Urothelium cell line (cell line): ENCODE measurements at places on chromosomes 16 and 17.

DNA sequence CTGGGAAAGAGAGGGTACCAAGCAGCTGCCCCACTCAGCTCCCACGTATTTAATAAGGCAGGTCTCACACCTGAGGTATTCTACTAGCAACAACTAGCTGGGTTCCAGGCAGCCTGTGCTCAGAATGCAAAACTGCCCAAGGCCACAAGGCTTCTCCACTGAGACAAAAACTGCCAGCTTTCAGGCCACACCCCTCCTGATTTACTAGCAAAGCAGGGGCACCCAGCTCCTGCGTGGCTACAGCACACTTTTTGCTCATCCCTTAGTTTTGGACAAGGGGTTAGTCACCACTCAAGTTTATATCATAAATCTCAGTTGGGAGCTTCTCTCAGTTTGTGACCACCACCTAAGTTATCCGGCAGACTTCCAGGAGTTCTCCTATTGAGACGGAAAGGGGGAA lies 494.6 kb downstream of the CDH11 start:
- DNase-seq = no peak

GRCh38 chr17:9054126-9054975 lies 33.0 kb downstream of the NTN1 start:
- no peak for DNase-seq

DNA sequence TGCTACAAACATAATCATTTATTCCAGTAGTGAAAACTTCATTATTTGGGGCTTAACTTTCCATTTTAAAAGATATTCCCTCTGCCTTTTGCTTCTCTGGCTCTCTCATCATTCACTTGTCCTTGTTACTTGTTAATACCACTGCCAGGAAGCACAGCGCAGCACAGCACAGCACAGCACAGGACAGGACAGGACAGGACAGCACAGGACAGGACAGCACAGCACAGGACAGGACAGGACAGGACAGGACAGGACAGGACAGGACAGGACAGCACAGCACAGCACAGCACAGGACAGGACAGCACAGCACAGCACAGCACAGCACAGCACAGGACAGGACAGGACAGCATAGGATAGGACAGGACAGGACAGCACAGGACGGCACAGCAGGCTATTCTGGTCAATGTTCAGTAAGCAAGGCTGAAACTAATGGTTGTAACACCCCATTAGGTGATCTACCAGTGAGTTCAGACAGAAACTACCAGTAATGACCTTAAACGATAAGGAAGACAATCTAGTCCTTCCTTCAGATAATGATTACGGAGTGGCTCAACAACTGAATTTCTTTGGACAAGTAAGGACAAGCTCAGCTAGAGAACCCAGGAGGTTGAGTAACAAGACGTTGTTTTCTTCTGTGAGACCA lies 31.9 kb downstream of the COG1 start:
- DNase-seq = no peak

DNA sequence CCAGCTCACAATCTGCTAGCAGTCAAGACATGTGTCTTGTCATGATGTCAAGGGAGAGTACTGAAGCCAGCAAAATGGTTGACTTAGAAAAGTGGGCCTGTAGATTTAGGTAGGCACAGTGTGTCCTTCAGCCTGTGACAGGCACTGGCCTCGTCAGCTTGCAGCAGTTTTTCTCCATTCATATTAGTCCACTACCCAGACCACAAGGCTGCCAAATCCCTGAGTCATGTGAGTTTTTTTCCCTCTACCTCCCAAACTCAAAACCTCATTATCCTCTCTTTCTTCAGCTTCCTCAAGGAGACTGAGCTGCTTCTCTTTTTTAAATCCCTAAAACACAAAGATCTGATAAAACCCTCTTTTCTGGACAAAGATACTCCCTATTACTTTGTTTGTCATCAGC lies 102.6 kb upstream of the HS3ST3A1 start:
- DNase-seq = peak; percentile 37

GRCh38 chr16:8798535-8799157 lies 1.0 kb downstream of the PMM2 start:
- DNase-seq = no peak

DNA sequence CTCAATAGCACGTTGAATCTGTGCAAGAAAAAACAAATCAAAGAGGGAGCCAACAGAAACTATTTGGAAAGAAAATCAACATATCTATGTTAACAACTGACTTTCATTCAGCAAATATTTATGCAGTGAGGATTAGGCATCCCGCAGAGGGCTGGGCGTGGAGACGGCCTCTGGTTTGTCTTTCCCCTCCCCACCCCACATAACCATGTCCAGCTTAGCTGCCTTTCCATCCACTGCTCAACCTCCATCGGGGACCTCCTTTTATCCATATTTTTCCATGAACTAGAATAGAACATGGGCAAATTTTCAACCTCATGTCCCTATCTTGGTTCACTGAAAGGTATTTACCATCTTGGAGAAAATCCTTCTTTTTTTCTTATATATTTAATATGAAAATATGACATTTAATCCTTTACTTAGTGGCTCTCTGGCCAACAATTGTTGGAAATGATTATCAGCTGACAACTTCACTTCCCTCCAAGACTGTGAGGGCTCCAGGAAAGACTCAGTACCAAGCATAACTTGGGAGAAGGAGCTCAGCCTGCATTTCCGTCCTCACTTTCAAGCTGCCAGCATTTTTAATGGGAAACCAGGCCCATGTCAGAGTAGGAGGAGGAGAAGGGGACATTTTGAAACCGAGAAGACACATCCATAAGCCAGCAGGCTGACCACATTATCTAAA lies 462.6 kb upstream of the MAF start:
- no peak for DNase-seq

- DNase-seq = peak; percentile 30
These were observed 102.8 kb downstream of the FOXL1 start for GRCh38 chr16:86681031-86681756.

DNA sequence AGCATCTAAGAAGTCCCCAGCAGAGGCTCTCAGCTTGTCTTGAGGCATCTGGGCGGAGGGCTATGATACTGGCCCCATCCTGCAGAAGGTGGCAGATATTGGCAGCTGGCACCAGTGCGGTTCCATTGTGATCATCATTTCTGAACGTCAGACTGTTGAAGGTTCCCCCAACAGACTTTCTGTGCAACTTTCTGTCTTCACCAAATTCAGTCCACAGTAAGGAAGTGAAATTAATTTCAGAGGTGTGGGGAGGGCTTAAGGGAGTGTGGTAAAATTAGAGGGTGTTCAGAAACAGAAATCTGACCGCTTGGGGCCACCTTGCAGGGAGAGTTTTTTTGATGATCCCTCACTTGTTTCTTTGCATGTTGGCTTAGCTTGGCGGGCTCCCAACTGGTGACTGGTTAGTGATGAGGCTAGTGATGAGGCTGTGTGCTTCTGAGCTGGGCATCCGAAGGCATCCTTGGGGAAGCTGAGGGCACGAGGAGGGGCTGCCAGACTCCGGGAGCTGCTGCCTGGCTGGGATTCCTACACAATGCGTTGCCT lies at the start of gene CIITA:
TSS of gene CIITA (plus strand) at position 404 of the 543 bp plus-strand sequence. CDS start at position 533, 129 bp downstream.
- DNase-seq = peak; percentile 67

GRCh38 chr16:2752850-2753732 lies 653 bp downstream of the SRRM2 start:
- DNase-seq = peak; percentile 91

GRCh38 chr16:49701789-49702494 lies 154.0 kb downstream of the ZNF423 start:
- DNase-seq = no peak

DNA sequence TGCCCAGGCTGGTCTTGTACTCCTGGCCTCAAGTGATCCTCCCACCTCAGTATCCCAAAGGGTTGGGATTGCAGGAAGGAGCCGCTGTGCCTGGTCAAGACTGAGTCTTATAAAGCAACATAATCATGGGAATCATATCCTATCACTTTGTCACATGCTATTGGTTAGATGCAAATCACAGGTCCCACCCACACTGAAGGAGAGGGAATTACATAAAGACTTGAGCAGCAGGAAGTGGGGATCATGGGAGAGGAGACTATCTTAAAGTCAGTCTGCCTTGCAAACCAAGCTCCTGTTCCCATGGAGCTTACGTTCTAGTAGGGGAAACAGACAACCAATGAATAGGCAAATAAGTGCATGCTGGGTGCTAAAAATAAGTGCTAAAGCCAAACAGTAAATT lies 28.3 kb upstream of the TENT4B start:
- DNase-seq = no peak

DNA sequence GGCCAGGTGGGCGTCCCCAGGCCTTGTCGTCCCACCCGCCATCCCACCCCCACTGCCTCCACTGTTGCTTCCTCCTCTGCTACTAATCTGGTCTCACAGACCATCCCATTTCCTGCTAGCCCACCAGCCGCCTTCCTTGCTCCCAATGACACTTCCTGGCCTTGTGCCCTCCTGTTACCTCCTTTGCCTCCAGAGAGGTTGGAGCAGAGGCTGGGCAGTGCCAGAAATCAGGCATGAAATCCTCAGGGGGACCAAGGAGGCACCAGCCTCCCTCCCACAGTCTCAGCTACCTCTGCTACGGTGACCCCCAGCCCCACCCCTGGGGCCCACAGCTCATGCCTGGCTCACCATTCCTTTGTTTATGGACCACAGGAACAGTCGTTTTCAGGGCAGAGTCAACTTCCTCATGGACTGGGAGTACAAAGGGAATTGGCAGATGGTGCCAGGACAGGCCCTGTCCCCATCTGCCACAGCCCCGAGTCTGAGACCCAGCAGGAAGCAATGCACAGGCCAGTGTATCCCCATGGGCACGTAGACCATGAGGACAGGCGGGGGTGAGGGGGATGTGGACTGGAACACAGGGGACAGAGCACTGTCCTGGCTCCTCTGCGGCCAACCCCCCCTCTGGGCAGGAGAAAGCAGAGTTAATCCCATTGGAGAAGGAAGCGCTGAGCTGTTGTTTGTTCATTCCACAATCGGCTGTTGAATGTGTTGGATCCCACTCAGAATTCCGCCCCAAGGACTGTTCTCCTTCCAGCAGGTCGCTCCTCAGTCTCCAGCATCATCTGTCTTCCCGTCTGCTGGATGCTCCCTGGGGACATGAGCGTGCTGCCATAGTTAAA lies 2.2 kb upstream of the CDH5 start:
- no peak for DNase-seq

- DNase-seq = peak; percentile 45
These were observed 10.3 kb upstream of the ZFHX3 start for GRCh38 chr16:73058221-73058615.

- no peak for DNase-seq
These were observed 35.5 kb upstream of the PHB1 start for GRCh38 chr17:49450181-49450580.

DNA sequence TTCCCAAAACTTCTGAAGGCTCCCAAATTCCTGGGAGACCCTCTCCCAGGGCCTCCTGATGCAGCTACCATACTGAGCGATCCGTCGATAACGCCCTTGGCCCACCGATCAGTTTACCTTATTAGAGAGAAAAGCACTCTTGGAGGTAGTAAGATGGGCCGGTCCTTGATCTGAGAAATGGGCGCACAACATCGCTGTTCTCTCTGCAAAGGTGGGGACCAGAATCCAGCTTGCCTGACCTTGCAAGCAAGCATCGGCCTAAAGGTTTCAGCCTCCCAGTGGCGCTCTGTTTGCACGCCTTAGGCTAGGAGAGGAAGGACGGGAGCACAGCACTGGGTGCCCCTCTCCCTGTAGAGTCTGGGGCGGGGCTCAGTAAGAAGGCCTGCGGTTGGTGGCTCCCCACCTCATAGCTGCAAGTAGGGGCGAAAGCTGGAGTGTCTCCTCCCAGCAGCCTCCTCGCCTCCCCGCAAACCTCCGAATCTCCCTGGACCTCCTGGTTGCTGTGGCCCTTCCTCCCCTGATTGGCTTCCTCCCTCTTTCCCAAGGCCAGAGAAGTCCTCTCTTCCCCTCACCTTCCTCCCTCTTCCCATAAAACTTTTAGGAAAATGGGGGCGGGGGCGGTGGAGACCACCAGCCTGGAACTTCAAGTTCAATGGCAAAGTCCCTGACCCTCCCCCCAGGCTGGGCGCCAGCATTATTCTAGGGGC lies at the start of gene PRAC1:
TSS of gene PRAC1 (minus strand) at position 318 of the 707 bp plus-strand sequence. CDS start at position 192, 126 bp downstream.
- no peak for DNase-seq

GRCh38 chr17:45386178-45386577 lies 46.5 kb downstream of the ARHGAP27 start:
- DNase-seq = no peak

DNA sequence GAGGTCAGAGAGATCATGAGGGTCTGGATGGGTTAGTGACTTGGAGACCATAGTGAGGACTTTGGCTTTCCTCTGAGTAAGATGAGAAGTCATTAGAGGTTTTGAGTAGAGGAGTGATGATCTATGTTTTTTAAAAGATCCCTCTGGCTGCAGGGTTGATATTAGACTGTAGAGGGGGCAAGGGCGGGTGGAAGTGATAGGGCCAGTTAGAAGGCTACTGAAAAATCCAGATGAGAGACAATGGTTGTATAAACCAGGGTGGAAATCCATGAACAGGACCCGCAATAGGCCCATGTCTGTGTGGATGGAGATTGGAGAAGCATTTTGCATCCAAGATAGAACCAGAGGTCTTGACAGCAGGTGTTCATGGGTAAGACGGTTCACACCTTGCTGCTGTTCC lies 9.8 kb downstream of the ITGAL start:
- no peak for DNase-seq

- no peak for DNase-seq
These were observed 6.2 kb upstream of the CD300LG start for GRCh38 chr17:43840814-43841213.

GRCh38 chr17:52025236-52025635 lies 133.3 kb downstream of the CA10 start:
- peak; percentile 11 for DNase-seq

DNA sequence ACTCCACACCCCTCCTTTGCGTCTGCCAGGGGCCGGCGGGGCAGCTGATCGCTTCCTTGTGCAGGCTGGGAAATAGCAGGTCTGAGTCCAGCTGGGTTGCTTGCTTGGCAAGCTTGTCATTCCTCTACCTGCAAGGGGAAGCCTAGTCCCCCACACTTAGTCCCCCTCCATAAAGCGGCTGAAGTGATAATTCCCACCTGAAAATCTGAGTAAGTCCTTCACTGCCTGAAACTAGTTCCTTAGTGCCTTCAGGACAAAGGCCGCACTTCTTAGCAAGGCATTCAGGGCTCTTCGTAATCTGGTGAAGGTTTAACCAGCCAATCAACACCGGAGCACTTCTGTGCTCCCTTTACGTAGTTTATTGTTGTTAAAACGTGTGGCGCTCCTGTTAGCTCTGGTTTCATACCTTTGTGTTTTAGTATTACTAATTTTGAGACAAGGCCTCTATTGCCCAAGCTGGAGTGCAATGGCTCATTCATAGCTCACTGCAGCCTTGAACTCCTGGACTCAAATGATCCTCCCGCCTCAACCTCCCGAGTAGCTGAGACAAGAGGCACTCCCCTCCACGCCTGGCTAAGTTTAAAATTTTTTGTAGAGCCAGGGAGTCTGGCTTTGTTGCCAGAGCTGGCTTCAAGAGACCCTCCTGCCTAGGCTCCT lies 817 bp downstream of the PSKH1 start:
- peak; percentile 21 for DNase-seq

DNA sequence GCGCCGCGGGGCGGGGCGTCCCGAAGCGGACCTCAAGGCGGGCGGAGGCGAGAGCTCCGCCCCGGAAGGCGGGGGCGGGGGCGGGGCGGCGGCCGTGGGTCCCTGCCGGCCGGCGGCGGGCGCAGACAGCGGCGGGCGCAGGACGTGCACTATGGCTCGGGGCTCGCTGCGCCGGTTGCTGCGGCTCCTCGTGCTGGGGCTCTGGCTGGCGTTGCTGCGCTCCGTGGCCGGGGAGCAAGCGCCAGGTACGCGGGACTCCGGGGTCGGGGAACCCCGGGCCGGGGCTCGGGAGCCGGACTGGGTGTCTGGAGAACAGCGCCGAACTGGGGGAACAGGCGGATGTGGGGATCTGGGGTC lies at the start of gene TNFRSF12A:
TSS of gene TNFRSF12A (plus strand) at position 122 of the 357 bp plus-strand sequence. CDS start at position 152, 30 bp downstream.
- DNase-seq = peak; percentile 90

GRCh38 chr17:44689477-44690217 lies at the start of gene CCDC43:
Gene CCDC43, minus strand, starts transcription at chr17:44689776. Its CDS starts 23 bp downstream, at chr17:44689753.
- peak; percentile 95 for DNase-seq

GRCh38 chr16:55390630-55391237 lies 66.7 kb downstream of the IRX6 start:
- DNase-seq = no peak
